ENCODE measurements at places on chromosomes 7 and 10.

DNA sequence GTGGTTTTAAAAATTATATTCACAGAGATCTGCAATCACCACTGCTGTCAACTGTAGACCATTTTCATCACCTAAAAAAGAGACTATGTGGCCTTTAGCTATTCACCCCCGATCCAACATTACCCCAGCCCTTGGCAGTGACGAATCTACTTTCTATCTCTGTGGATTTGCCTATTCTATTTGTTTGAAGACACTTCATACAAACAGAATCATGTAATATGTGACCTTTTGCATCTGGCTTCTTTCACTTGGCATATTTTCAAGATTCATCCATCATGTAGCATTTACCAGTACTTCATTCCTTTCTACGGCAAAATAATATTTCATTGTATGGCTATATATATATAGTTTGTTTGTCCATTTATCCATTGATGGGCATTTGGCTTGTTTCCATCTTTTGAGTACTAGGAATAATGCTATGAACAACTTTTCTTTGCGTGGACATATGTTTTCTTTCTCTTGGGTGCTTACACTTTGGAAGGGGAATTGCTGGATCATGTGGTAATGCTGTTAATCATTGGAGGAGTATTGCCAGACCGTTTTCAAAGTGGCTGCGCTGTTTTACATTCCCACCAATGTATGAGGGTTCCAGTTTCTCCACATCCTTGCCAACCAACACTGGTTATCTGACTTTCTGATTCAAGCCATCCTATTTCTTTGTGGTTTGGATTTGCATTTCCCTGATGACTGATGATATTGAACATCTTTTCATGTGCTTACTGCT lies 22.3 kb downstream of the ADAMTS14 start:
- no peak for DNase-seq

- DNase-seq: no peak
These were observed 72.7 kb downstream of the TCERG1L start for GRCh38 chr10:131238669-131239280.

DNA sequence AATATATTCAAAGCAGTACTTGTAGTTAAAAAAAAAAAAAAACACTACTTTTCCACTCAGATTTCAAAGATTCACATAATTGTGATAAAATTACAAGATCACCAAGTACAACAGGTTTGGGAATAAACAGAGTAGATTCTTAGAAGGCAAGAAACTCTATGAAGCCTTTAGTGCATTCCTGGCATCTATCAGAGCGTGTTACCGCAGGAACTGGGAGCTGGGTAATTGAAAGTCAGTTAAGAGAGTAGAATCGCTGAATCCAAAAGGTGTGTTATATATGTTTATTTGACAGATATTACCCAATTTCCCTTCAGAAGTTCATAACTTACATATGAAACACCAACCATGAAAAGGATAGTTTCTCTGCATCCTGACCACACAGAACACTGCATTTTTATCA lies 159.2 kb upstream of the PLXNA4 start:
- no peak for DNase-seq

GRCh38 chr7:154781369-154782303 lies 221.3 kb downstream of the PAXIP1 start:
- no peak for DNase-seq

DNA sequence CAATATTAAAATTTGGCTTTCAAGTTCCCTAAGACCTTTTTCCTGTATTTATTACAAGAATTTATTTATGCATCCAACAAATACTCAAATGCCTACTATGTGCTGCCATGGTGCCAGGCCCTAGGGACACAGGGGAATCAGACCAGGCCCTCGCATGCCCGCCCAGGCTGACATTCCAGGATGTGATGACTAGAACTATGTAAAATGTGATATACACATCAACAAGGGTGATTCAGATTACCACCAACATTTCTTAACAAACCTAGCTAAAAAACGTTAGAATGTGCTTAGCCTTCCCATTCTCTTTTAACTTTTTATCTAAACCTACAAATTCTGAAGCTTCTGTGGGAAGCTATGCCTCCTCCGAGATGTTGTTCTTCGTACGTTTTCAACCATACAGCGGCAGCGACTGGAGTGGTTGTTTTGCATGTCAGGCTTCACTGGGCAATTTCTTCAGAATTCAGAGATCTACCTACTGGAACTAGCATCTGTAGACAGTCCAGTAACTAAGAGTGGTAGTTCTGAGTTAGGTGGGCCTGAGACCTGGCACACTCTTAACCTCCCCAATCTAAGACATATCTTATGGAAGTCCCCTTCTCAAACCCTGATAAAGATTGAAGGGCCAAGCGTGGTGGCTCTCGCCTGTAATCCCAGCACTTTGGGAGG lies 22.1 kb downstream of the GNA12 start:
- no peak for DNase-seq

GRCh38 chr10:28942012-28942411 lies 264.7 kb downstream of the BAMBI start:
- no peak for DNase-seq

DNA sequence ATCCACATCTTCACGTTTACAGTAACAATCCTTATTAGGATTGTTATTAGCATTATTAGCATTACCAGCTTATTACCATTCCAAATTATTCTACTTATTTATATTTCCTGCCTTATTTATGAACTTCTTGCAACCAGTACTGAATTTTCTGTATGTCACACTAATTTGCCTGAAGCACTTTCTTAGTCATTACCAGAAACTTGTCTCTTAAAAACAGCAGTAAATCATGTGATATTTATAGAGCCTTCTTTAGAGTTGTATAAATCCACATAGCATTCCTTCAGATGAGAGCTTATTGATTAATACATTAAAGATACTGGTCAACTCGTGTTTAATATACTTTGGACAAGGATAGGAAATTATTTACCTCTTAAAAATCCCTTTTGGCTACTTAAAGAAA lies 618.6 kb downstream of the SUGCT start:
- DNase-seq: no peak

GRCh38 chr10:34200355-34200901 lies 614.7 kb downstream of the PARD3 start:
- no peak for DNase-seq

- DNase-seq: no peak
These were observed 477.9 kb upstream of the ANKRD30A start for GRCh38 chr10:36647540-36647939.

DNA sequence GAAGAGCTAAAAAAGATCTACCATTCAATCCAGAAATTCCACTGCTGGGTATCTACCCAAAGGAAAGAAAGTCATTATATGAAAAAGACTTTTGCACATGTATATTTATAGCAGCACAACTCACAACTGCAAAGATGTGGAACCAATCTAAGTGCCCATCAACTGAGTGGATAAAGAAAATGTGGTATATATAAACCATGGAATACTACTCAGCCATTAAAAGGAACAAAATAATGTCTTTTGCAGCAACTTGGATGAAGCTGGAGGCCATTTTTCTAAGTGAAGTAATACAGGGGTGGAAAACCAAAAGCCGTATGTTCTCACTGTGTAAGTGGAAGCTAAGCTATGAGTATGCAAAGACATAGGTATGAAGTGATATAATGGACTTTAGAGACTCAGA lies 3.0 kb downstream of the ANXA7 start:
- no peak for DNase-seq

DNA sequence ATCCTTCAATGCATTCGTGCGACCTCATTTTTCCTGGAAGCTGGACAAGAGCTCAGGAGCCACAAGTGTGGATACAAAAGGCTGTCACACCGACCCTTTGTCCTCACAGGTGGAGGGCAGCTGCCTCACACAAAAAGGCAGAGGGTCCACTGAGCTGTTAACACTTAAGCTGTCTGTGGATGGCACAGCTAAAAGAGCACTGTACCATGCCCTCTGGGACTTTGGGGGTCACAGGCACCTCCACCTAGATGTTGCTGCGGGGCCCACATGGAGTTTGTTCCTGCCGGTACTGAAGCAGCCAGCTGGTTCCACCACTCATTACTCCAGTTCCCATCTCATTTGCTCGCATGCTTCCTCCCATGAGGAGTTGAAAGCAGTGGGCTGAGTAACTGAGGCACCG lies 57.0 kb downstream of the STRA8 start:
- no peak for DNase-seq

DNA sequence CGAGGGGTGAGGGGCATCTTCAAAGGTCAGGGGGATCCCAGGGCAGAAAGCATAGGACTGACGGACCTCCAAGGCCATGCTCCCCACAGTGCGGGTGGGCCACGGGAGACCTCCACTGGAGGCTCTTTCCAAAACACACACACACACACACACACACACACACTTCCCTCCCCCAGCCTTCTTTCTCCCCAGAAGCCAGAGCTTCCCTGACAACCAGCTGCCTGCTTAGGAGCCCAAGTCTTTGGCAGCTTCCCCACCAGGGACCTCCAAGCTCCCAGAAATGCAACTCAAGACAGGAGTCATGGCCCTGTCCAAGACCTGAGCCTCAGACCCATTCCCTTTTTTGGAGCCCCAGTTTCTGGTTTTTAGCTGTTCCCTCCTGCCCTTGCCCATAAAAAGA lies 710 bp upstream of the C10orf105 start:
- no peak for DNase-seq

- no peak for DNase-seq
These were observed 11.7 kb downstream of the PRF1 start for GRCh38 chr10:70590655-70591416.

Data from neuronal stem cell (in vitro differentiated cells).